ENCODE measurements at places on chromosomes 2 and 18. TPM values are rescaled to one million over a fixed set of nuclear protein-coding genes. Genes with fewer than 3 reads are reported as not detected.

DNA sequence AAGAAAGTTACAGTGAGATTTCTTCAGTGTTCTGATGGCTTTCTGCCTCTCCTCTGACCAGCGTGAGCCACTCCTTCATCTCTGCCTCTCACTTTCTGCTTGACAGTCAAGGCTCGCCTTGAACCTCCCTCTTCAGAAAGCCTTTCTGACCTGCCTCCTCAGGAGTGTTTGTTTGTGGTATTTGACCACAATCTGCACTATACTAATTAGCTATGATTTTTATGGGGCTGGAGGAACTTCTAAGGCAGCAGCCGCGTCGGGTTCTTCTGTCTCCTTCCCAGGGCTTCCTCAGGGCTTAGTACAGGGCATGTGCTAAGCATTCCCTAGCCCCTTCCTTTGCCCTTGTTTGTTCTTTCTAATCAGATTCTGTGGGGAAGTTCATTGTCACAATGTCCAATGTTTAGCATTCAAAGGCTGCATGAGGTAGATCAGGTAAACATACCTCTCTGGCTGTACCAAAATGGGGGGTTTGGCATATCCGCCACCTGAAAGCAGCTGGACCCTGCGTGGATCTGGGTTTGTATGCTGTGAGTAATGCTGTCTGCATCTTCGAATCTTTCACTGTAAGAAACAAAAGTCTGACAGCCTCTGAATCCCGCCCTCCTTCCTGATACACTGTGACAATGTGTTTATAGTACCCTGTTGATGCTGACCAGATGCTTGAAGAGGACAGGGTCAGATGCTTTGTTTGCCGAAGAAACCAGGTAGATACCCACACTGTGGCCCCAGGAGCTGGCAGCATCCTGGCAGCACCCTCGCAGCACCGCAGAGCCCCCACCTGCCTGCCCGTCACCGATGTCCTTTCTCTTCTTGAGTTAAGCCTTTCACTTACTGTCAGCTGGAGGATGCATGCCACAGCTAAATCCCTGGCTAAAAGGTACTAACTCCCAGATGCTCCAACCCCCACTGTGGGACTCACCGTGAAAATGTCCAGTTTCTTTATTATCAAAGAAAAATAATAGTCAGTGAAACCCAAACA lies 260.8 kb upstream of the HDAC4 start:
- DNase-seq, result no peak

- DNase-seq, result no peak
Observed at GRCh38 chr18:13725566-13726231, 659 bp downstream of the FAM210A start.

GRCh38 chr2:190529486-190530247 lies 4.9 kb downstream of the NEMP2 start:
- DNase-seq, result no peak

DNA sequence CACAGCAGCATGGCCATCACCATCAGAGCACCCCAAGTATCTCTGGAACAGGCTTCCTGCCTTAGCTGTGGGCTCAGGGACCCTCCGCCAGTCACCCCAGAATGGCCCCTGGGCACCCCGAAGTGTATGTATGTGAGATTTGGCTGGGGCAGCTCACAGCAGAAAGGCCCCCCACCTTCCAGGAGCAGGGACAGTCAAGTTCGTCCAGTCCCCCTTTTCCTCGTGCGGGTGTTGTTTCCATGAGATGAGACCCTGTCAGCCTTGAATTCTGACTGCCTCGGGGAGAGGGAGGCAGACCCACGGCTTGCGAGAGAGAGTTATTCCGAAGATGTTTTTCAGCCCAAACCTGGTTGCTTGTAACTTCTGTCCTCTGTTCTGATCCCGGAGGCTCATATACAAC lies 290.9 kb upstream of the HDAC4 start:
- DNase-seq, result no peak

GRCh38 chr2:192940767-192941166 lies 746.0 kb upstream of the TMEFF2 start:
- no peak for DNase-seq

GRCh38 chr2:197311421-197312033 lies 947 bp upstream of the ANKRD44 start:
- DNase-seq, result no peak

GRCh38 chr2:1628893-1629292 lies 115.4 kb downstream of the PXDN start:
- no peak for DNase-seq

GRCh38 chr2:230811508-230811907 lies 53.2 kb upstream of the ITM2C start:
- no peak for DNase-seq

DNA sequence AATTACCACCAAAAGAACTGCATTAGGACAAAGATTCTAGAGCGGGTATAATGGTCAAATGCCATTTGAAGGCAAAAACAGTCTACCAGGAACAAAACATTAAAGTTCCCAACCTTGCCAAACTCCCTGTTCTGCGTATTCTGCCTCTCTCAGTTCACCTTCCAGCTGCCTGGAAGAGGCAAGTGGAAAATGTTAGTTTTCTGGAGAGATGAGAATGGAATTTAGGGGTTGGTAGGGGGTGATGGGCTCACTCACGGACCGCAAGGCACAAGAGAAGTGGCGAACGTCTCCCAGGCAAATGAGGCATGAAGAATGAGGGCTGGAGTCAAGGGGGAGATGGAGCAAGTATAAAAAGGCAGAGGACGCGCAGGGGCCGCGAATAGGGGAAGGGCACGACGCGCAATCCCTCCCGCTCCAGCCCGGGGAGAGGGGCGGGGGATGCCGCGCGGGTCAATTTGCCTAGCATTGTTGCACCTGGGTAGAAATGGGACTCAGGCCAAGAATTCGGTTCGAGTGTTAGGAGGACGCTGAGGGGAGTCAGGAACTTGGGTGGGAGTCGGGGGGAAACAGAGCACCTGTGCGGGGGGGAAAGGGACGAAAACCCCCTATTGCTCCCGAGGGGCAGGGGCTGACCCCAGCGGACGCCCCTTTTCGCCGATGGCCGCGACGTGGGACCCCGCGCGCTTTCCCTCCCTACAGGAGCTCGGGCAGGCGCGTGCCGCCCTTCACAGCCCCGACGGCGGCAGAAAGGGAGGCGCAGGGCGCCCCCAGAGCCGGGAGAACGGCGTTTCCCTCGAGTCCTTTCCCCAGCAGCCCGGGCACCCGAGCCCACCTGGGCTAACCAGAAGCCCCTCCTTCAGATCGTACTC lies 573 bp downstream of the PAIP2B start:
- peak; percentile 59 for DNase-seq

GRCh38 chr18:35852786-35853185 lies 119.7 kb upstream of the RMP24 start:
- no peak for DNase-seq

DNA sequence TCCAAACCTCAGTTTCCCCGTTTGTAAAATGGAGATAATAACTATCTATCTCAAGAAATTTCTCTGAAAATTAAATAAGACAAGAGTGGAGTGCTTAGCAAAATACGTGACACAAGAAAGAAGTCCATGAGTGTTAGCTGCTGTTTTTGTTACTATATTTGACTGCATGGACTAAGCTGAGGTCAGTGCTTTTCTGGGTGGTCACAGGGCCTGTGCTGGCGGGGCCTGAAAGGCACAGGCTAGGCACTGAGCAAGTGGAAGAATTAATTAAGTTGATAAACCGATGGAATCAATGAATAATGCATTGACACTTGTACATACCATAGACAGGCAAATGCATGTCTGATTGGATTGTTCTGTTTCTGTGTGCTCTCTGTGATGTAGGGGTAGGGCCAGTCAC lies 27.3 kb downstream of the RPL37A start:
- DNase-seq, result no peak

DNA sequence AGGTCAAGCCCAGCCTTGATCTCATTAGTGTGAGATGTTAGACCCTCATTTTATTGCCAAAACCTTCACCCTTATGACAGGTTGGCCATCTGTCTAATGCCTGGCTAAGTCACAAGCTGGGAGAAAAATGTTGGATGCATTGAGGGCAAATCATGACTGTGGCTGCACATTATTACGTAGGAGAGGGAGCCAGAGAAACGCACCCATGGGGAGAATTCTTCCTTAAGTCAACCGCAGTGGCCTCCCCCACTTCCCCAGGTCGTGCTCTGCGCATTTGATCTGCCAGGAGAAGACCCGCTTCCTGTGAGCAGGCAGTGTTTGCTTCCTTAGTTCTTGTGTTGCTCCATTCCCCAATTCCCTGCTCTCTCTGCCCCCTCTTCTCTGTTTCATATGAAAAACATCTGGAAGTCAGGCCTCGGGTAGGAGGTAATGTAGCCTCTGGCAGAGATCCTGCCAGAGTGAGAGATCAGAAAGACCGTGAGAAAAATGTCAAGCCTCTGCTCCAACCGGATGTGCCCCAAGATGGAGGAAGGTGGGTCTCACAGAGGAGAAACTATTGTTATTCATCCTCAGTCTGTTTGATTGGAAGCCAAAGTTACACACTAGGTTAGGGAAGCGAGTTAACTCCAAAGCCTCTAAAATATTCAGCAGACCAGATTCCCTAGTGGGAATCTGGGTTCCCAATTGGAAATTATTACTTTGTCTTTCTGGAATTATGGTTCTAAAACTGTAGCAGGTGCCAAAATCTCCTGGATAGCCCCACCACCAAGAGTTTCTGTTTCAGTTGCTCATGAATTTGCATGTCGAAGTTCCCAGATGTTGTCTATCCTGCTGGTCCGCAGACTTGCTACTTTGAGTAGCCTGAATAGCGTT lies 144.3 kb upstream of the PELI1 start:
- DNase-seq, result peak; percentile 73

DNA sequence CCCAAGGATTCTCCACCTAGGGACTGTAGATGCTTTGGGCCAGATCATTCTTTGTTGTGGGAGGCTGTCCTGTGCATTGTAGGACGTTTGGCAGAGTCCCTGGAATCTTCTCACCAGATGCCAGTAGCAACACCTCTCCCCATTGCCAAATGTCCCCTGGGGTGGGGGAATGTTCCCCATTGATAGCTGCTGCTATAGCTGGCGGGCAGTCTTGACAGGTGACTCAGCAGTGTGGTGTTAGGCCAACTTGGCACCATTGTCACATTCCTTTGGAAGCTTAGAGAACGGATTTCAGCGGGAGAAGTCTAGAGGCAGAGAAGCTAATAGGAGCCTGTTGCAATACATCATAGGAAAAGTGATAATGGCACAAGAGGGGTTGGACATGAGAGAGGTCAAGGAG lies 495.7 kb upstream of the SMIM21 start:
- DNase-seq, result peak; percentile 71

GRCh38 chr2:11040992-11041391 lies 114.3 kb upstream of the SLC66A3 start:
- no peak for DNase-seq

GRCh38 chr2:38735999-38736320 lies 15.2 kb downstream of the SRSF7 start:
- DNase-seq, result no peak

GRCh38 chr2:112754564-112754963 lies 9.8 kb downstream of the CKAP2L start:
- DNase-seq, result no peak

DNA sequence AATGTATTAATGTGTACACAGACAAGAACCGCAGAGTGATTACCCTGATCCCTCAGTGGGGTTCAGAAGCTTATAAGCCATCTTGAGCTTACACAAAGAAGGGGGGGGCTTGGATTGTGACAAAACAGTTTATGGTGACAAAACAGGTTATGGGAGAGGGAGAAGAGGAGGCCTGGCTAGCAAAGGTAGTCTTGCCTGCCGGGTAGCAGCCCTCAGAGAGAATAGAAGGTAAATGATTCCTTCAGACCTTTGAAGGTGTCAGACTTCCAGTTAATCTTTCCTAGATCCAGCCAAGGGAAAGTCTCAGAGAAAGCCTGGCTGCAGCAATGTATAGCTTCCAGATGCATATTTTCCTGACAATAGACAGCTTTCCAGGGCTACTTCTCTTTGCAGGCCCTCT lies 44.6 kb upstream of the RAPH1 start:
- no peak for DNase-seq

DNA sequence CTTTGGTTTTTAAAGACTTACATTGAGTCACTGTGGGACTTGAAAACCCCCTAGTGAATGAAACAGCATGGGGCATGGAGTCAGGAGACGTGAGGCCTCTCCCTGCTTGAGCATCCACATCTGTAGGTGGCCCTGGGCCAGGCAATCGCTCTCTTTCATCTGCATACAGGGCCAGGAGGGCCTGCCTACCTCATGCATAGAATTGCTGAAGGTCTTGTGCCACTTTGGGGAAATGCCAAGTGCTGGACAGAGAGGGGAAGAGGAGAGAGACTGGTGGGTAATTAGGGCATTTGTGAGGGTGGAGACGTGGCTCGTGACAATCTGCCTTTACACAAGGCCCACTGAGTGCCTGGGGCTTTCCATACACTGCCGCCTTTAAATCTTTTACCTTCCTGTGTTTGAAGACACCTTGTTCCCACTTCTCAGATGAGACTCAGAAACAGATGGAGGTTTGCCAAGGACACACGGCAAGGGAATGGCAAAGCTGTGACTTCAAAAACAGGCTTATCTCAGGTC lies 322.2 kb upstream of the HS6ST1 start:
- DNase-seq, result no peak

DNA sequence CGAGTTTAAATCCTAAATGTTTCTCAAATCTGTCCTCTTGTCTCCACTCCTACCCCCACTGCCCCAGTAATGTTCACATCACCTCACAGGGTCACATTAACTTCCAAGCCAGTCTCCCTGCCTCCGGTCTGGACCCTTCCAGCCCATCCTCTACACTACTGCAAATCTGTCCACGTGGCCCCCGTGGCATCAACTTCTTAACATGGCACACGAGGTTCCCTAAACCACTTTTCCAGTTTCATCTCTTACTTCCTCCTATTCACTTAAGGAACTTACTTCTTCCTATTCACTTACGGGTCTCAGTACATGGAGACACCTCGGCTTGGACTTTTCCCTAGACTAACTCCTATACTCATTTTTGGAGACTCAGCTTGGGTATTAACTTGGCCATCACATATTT lies 27.0 kb downstream of the MRPL33 start:
- DNase-seq, result no peak

GRCh38 chr2:30966786-30967185 lies 159.5 kb upstream of the CAPN13 start:
- no peak for DNase-seq

DNA sequence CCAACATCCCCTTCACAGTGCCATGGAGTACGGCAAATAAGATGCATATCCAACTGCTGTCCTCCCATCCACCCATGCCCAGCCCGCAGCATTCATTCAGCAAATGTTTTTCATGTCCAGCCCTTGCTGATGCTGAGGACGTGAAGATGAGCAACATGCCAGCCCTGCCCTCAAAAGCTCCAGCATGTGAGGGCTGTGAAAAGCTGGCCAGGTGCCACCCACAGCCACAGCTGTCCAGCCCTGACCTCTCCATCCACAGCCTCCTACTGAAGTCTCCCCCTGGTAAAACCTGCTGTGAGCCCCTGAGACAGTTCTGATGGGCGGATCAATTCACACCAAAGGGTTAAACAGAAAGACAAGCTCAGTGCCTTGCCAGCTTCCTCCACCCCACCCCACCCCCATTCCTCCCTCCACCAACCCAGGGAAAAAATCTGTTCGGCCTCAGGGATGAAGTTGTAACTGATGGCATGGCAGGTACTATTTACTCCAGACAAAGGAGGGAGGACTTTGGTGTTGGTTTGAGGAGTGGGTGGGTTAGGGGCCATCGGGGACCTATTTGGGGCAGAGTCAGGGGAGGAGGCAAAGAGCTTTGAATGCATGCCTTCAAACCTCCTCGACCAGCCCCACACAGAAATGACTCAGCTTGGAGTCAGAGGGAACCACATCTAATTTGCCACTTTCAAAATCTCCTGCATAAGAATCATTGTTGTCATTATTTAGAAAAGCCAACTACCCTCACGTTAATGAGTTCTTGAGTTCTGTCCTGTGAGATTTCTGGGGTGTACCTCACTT lies 4.3 kb downstream of the ZBTB7C start:
- DNase-seq, result no peak

Gene ST8SIA5
- 6.4 TPM for polyA plus RNA-seq

Gene RTKN
- polyA plus RNA-seq, result 58.4 TPM

Gene LRRTM4
- 3.3 TPM for polyA plus RNA-seq

Gene MC5R
- not detected for polyA plus RNA-seq

Gene KCNJ3
- 0.61 TPM for polyA plus RNA-seq

Gene ACTR3
- 107 TPM for polyA plus RNA-seq

Gene NCKAP1
- 74.7 TPM for polyA plus RNA-seq
